Activated CD8-positive, alpha-beta memory T cell treated with anti-CD3 and anti-CD28 coated beads for 1 hour (primary cell): ENCODE measurements at places on chromosomes 2 and 18.

DNA sequence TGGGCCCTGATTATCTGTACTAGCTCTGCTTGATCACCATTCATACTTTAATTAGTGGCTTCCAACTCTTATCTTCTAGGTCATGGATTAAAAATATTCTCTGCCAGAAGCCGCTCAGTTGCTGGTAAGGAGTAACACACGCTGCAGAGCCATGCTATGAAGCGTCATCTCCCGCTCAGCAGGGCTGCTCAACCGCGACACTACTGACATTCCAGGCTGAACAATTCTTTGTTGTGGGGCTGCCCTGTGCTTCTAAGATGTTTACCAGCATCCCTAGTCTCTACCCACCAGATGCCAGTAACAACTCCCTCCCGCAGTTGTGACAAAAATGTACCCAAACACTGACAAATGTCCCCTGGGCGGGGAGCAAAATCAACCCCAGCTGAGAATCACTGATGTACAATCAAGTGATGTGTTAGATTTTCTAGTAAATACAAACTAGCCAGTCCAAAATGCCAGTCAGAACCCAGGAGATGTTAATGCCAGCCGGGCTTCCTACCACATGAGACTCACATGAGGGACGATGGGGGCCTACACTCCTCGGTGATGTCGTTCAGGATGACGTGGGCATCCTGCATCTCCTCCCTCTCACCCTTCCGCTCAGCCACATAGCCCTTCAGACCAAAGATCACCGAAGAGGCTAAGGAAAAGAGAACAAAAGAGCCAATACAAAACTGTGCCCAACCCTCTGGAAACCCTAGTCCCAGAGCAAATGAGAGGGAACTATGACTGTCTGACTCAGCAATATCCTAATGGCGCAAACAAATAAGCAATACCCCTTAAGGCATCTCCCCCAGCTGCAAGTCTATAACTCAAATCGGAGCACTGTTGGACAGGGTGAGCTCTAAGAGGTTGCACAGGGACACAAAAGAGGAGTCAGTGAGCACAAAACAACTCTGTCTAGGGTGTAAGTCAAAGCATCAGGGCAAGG lies 15.6 kb downstream of the ILKAP start:
- no peak for DNase-seq

- no peak for DNase-seq
These were observed 22.7 kb downstream of the RNF152 start for GRCh38 chr18:61870151-61870550.

DNA sequence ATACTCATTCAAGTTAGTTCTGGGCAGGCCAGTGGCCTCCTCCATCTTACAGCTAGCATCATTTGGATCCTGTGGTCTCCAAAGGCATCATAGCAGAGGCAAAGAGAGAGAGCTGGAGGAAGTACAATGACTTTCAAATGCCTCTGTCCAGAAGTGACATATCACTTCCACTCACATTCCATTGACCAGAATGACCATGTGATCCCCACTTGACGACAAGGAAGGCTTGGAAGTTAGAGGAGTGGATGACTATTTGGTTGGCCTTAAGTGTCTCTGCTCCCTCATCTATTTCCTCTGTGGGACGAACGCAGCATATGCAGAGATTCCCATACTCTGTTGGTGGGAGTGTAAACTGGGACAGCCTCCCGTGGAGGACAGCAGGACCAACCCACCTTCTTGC lies 27.8 kb upstream of the MLPH start:
- no peak for DNase-seq

DNA sequence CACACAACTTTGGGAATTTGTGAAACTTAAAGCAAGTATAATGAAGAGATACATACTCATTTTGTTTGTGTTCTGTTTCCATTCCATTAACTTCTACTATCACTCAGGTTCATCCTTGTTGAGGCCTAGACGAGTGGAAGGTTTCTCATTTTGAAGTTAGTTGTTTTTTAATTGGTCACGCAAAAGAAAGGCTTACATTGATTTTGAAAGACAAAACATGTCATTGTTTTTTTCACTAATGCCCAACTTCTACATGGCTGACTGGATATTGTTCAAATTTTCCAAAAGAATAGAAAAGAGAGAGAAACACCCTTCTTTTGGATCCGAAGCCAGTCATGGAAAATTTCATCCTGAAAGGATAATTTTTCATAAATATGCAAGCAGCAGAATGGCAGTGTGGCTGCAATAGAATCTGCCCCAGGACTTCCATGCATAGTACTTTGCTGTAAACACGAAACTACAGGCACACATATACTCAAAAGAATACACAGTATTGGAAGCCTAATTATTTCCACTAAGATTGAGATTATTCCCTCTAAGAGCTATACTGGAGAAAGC lies 27.4 kb downstream of the PRKCE start:
- DNase-seq: no peak

DNA sequence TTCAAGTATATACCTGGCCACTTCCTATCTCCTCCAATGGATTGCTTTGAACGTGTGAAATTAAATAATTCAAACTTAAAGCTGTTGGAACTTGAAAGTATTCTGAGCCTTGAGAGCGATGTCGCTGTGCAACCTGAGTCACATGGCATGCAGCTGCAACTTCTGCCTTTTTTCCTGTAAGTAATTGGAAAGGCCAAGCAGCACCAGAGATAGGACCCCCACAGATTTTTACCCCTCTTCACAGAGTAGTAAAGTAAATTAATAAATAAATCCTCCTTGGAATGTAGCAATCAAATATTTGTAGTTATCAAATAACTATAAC lies 3.2 kb upstream of the RNF149 start:
- DNase-seq: no peak

DNA sequence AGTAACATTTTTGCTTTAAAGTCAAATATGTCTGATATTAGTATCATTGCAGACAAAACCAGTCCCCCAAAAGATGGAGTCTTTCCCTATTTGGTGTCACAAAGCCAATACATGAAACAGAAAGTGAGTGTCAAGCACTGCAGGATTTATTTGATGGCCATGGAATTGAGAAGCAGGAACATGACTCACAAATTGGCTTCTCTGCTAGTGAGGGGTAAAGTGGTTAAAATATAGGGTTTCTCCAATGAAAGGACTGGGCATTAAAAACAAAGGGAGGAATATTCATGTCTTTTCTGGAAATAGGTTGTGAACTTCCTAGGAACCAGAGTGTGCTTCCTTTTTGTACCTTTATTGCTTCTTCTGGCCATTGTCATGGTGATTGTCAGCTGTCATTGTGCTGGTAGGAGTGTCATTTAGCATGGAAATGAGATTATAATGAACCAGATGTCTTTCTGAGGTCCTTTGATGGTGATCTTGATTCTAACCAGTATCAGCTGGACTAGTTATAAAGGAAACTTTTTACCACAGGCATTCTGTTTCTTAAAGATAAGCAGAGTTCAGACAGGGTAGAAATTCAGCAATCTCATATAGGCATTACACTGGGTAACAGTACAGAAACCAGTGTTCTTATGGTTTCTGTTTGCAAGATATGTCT lies 4.1 kb downstream of the REG1B start:
- DNase-seq: no peak

- no peak for DNase-seq
These were observed 172.3 kb downstream of the ALPK2 start for GRCh38 chr18:58456625-58457024.

DNA sequence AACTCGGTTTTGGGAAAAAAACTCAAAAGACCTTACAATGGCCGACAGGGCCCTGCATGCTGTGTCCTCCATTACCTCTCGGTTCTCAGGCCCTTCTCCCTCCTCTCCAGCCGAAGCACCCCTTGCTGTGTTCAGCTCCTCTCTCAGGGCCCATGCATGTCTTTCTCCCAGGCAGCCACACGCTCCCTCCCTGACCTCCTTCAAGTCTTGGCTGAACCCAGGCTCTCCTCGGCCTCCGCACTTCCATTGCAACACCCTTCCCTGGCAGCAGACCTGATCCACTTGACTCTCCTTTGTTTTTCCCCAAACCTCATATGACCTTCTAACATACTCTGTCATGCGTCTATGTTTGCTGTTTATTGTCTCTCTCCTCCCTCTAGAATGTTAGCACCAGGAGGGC lies 114.0 kb downstream of the CYP26B1 start:
- no peak for DNase-seq

- DNase-seq: no peak
These were observed 454.0 kb downstream of the NBAS start for GRCh38 chr2:15107137-15107536.

- DNase-seq: no peak
These were observed 798.5 kb downstream of the SATB2 start for GRCh38 chr2:198659096-198659870.

DNA sequence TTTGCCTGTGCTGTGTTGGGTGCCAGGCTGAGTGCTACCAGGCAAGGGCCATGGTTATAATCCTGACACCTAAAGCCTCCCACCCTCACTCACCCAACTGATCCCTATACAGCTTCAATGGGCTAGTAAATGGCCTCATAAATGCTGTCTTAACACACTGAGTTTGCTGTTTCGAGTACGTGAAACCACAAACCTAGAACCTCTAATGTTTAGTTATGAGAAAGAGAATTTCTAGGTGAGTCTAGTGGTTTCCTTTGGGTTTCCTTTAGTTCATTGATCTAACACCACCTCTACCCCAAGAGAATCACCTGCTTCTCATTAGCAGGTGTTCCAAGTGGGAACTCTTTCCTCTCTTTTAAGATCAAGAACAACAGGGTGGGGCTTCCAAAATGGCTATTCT lies 172.0 kb downstream of the MC4R start:
- no peak for DNase-seq

DNA sequence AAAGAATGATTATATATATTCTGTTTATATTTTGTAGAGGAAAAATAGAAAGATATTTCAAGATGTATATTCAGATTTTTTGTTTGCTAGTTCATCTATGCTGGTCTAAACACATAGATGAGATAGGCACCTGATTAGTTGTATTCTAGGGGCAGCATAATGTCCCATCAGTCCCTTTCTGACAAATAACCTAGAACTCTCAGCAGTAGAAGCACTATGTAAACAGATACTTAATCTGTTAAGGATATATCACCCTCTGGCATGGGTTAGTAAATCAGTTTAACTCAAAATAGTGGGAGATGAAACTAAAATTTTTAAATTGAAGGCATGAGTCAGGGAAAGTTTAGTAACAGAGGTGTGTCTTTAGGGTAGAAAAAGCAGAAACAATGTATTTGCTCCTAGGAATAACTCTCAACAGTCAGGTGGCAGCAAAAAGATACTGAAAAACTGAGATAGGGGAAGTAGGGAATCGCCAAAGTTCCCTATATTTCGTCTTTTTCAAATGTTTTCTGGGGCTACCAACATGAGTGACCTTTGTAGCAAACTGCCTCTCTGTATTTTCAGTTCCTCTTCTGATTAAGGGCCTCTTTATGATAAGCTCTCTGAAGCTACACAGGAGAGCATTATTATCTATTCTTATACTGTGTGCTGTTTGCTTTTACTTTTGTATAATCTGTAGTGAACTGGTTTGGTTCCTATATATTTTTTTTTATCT lies 5.7 kb downstream of the PPP1R1C start:
- no peak for DNase-seq

- DNase-seq: no peak
These were observed 98.2 kb upstream of the DTNA start for GRCh38 chr18:34611904-34612303.

DNA sequence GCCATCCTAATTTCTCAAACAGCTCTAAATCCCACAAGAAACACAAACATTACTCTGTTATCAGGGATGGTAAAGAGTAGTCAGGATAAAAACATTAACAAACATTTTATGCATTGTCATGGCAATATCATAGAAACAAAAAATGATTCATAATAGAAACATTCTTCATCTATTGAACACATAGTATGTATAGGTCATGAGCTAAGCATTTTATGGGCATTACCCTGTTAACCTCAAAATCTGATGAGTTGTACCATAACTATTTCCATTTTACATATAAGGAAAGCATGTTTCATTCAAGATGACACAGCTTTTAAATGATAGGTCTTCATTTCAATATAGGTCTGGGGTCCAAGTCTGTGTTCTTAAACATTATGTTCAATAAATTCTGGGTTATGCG lies 344.9 kb downstream of the RND3 start:
- DNase-seq: no peak

DNA sequence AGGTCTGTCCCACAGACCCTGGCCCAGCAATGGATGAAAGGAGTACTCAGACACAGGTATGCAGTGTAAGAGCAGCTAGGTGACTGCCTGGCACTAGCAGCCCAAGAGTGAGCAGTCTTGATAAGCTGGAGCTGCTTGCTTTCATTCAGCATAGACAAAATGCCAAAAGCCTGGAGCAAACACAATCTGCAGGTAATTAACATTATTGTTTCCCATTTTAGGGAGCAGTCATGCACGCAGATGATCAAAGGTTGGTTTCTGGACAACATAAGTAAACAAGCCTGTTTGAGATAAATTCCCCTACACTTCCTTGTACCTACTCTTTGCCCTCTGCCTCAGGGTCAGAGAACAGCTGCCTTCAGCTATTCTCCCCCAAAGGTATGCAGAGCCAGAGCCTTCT lies 73.7 kb upstream of the MSTN start:
- DNase-seq: no peak

- DNase-seq: no peak
These were observed 13.6 kb downstream of the AQP12A start for GRCh38 chr2:240705204-240705791.

DNA sequence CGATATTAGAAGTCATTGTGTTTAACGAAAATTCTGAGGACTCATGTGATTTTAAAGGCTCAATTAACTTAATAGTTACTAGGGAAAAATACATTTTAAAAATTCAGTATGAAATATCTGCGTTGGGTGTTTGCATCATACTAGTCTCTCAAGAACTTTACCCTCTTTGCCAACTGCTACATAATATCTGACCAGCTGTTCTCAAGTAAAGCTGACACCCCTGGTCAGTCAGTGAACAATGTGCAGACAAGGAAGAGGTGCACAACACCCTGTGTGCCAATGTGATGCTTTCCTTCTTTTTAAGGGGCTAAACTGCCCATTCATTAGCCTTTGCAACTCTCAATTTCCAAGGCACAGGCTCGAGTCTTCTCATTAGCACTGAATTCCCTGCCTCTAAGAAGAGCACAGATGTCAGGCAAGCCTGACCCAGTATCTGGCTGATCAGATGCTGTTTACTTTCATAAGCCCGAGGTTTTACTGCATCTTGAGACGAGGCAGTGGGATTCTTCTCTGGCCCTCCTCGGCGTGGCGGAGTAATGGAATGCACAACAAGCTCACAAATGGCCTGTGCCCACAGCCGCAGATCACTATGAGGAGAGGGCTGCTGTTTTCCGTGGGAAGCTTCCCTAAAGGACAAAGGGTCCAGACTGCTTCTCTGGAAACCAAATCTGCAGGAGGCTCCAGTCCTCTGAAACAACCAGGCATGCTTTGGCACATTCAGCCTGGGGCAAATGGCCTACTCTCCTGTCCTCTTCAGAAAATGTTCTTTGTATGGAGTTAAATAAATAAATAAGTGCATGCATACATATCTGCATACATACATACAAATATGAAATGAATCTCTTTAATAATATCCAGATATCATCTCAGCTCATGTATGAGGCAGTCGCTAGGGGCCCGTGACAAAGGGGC lies 240.3 kb downstream of the ZNF521 start:
- DNase-seq: no peak

- no peak for DNase-seq
These were observed 42.7 kb downstream of the ACSL3 start for GRCh38 chr2:222903234-222904220.

- DNase-seq: no peak
These were observed 42.4 kb downstream of the KIF1A start for GRCh38 chr2:240777456-240778212.
